ELR (cell line): ENCODE measurements at places on chromosomes 11 and 22.

- DNase-seq, result peak; percentile 55
Measured at GRCh38 chr11:101470881-101471520, 112.8 kb downstream of the TRPC6 start.

- peak; percentile 70 for DNase-seq
Measured at GRCh38 chr11:68020575-68020974, 9.9 kb upstream of the NDUFS8 start.

DNA sequence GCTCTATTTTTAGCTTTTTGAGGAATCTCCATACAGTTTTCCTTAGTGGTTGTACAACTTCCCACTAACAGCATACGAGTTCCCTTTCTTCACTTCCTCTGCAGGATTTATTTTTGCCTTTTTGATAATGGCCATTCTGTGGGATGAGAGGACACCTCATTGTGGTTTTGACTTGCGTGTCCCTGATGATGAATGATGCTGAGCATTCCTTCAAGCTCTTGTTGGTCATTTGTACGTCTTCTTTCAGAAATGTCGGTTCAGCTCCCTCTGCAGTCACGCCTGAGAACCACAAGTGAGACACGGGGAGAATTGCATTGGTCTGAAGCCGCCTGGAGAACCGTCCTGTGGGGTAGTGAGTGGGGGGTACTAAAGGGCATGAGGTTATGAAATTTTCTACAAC is 2.0 kb upstream of the KRTAP5-10 start:
- peak; percentile 80 for DNase-seq

DNA sequence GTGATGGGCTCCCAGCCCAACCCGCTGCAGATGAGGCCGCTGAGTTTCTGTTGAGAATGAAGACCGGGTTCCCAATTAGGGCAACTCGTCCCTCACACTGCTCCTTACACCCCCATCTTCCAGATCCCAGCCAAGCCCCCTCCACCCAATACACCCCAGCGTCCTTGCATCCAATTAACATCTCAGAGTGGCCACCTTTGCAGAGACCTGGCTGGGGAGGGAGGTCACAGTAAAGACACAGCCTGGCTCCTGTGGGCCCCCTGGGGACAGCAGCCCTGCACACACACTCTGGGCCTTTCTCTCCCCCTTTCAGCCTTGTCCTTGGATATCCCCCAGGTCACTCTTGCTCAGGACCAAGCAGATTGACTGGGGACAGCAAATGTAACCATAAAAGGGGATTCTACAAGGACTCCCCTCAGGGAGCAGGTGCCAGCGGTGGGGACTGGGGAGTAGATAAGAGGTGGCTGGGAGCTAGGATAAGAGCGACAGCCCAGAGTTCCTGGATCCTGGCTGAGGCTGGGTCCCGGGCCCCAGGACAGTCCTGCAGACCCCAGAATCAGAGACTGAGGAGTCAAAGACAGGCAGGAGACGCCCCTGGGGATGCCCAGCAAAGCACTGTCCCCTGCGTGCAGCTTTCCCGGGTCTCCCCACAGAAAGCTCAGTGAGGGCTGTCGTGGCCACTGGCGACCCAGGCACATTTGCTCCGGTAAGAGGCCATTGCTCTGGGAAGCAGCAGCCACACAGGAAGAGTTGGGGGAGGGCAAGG is 8.4 kb downstream of the APOBEC3A start:
- no peak for DNase-seq

- DNase-seq, result peak; percentile 94
Measured at GRCh38 chr22:19962909-19963806, 21.5 kb upstream of the TXNRD2 start.

DNA sequence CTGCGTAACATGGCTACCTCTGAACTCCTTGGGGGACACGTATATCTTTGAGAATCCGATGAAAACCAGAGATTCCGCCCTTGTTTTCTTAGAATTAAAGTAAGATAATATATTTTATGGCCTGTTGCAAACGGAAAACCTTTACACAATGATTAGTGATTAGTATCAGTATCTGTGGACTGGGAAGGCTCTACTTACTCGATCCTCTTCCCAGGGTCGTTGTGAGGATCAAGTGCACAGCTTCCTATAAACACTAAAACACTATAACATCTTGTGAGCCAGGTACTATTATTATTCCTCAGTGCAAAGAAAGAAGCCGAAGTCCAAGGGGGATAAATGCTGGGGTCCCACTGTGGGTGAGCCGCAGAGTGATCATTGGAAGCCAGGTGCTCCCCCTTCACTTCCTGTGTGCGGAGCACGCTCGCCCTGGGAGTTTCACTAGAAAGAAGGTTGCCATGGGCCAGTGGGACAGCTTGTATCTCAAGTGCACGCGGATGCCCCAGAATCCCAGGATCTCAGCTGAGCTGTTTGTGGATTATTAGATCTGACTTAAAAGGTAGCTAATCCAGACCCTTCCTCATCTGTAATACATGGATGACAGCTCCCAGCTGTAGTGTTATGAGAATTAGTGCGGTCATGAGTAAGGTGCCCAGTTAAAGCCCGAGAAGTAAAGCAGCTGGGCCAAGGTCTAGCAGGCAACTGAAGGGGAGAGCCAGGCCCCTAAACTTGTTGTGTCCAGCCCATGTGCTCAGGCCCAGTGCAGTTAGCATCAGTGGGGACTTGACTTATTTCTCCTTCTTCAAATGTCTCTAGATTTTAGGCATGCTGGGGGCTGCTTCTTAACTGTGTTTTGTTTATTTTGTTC is 839 bp downstream of the CBY1 start:
- peak; percentile 52 for DNase-seq

DNA sequence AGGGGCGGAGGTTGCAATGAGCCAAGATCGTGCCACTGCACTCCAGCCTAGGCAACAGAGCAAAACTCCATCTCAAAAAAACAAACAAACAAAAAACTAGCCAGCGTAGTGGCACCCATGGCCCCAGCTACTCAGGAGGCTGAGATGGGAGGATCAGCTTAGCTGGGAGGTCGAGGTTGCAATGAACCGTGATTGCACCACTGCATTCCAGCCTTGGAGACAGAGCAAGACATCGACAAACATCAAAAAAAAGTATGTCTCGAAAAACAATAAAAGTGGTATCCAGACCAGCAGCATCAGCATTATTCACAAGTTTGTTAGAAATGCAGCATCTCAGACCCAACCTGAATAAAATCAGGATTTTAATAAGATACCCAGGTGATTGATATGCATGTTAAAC is 6.2 kb upstream of the MAPK1 start:
- DNase-seq, result no peak

- DNase-seq, result no peak
Measured at GRCh38 chr11:132037956-132038355, 667.5 kb downstream of the NTM start.

GRCh38 chr22:42925598-42925997 is 68.5 kb upstream of the ARFGAP3 start:
- no peak for DNase-seq

DNA sequence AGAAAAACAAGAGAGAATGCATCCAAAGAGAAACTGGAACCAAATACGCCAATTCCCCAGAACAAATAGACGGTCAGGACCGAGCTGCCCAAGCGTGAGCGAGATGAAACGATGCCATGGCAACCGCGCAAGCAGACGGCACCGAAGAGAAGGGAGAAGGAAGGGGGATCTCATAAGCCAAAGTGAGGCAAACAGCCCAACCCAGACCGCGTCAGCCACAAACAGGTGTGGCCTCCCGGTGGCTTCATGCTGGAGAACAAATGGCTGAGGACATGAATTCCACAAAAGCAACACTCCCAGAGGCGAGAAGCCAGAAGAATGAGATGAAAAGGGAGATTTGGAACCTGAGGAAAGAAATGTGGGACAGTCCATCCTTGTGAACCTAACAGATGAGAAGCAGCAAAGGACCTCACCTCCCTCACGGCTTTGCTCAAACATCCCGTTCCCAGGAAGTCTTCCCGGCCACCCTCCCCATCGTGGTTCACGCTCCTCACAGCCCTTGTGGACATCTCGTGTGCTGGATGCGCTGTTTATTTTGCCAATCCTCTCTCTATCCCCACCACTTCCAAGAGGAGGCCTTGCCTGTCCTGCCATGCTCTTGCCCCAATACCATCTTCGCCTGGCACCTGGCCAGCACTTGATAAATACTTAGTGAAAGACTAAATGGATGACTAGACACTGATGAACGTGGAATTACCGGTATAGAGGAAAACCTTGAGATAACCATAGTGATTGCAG is 89.1 kb upstream of the RTL6 start:
- no peak for DNase-seq

- DNase-seq, result peak; percentile 22
Measured at GRCh38 chr11:94885133-94885532, 88.2 kb downstream of the CWC15 start.

DNA sequence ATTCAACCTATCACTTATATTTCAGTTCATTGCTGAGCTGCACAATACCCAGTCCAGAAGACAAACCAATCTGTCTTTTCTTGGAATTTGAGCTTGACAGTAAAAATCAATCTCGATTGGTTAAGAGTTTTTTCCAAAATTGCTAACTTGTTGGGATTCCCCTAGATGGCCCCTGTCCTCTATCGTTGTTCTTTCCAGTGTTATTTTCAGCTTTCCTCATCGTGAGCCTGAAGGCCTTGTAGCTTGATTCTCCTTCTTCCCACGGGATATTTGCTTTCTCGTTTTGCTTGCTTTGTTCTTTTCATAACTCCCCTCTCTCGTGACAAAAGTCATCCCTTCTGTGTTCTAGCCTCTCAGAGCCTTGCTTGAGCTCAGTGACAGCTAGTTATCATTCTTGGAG is 3.1 kb downstream of the OR8B8 start:
- DNase-seq, result no peak

GRCh38 chr11:11332141-11332710 is 20.8 kb downstream of the CSNK2A3 start:
- no peak for DNase-seq
